ENCODE measurements at places on chromosomes 16 and 17.

DNA sequence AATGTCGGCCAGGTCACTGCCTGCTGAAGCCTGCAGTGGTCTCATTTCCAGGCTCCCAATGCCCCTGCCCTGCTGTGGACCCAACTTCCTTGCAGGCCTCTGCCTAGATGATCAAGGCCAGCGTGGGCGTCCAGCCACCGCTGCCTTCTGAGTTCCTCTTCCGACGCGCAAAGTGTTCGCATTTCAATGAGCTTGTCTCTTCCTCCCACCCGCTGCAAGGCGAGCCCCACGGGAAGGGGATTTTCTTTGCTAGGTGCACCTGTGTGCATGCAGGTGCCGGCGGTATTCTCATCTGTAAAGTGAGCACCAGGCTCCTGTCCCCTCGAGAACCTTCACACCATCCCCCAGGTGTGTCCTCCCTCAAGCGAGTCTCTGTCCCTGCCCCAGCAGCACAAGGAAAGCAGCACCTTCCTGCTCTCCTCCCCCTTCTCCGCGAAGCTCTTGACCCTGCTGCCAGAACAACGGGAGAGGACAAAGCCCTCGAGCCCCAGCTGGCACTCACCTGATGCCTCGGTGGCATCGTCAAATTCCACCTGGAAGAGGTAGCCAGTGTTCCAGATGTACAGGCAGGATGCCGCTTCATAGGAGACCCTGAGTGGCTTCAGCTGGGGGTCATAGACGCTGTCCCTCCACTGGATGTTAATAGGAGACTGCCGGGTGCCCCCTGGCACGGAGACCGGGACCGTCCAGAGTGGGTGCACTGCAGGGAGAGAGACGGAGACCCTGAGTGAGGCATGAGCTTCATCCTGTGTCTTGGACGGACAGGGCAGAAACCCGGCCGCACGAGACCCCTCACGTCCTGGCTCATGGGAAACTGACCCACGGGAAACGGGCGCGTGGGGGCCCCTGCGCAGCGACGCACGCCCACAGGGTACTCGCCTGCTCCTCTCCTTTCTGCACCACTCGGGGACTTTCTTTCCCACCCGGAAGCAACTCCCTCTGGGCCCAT, 9.8 kb downstream of the CA5A start:
- DNase-seq: no peak

GRCh38 chr17:52143542-52143941, 15.0 kb downstream of the CA10 start:
- peak; percentile 84 for DNase-seq

DNA sequence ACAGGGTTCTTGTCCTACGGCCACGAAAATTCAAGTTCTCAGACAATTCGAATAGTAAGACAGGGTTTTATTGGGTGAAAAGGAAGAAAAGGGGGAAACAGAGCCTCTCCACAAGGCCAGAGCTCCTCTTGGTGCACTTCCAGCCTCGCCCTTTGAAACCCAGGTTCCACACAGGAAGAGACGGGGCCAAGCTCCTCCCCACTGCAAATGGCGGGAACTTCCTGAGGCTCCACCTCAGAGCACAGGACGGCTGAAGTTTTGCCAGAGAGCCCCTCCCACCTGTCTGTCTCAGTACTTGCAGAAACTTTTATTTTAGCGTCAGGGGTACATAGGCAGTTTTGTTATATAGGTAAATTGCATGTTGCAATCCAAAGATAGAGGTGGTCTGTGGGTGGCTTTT, 165.7 kb upstream of the CDH8 start:
- DNase-seq: no peak

DNA sequence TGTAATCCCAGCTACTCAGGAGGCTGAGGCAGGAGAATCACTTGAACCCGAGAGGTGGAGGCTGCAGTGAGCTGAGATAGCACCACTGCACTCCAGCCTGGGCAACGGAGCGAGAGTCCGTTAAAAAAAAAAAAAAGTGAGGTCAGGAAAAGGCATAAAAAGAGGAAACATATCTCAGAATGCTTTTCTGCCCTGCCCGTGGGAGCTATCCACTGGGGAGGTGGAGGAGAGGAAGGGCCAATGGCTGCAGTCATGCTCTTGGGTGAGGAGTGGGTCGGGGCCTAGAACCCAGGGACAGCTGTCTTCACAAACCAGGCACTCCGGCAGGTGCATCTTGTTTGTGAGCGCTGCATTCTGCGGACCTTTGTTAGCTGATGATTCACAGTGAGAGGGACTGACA, 60.0 kb upstream of the CDC42EP4 start:
- no peak for DNase-seq

DNA sequence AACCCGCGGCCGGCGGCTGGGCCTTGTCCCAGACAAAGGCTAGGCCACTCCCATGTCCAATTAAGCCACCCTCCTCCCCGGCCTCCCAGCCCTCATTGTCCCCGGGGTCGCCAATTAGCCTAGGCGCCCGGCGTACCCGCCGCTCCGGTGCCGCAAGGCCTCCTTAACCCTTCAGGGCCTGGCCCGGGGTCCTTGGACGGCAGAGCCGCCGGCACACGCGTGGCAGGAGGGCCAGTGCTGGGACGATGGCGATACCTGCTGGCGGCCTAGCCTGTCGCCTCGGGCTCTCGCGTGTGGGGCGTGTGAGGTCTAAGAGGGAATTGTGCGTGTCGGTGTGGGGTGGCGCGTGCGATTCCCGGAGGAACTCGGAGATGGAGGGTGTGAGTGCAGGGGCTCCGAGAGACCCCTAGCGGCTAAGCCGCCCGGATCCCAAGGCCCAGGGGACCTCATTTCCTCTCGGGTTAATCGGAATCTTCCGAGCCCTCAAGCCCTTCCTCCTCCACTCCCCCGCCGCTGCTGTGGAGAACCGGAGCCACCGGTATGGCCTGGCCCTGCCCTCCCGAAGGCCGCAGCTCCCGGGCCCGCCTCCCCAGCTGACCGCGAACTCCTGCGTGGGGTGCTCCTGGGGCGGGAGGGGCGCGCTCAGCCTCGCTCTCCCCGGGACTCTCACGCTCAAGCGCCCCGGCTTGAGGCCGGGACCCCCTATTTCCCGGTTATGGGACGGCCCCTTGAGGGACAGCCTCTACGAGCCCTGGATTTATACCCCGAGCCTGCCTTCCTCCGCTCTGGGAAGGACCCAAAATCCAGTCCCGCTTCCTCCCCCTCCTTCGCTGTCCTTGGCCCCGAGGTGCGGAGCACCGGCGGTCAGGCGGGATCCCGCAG, 11.9 kb downstream of the TBX2 start:
- peak; percentile 79 for DNase-seq

DNA sequence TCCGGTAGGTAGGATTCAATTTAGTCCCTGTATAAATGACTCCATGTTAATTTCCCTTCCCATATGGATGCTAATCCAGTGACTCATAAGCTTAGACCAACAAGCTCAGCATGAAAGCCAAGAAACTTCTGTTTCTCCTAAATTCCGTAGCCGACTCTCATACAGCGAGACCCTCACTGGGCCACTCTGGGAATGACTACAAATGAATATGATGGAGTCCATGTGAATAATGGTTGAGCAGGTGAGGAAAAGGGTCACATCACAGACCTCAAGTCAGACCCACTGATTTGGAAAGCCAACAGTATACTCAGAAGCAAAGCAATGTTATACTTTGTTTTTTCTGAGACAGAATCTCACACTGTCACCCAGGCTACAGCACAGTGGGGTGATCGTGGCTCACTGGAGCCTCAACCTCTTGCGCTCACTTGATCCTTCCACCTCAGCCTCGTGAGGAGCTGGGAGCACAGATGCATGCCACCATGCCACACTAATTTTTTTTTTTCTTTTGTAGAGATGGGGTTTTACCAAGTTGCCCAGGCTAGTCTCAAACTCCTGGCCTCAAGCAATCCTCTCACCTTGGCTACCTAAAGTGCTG, 14.6 kb downstream of the RSL1D1 start:
- no peak for DNase-seq

- DNase-seq: peak; percentile 96
Measured at GRCh38 chr17:63478814-63479494, 2.1 kb downstream of the ACE start.

GRCh38 chr17:42475121-42475520, 16.4 kb downstream of the ATP6V0A1 start:
- no peak for DNase-seq

- peak; percentile 73 for DNase-seq
Measured at GRCh38 chr17:13114601-13115031, 96.8 kb upstream of the ELAC2 start.

DNA sequence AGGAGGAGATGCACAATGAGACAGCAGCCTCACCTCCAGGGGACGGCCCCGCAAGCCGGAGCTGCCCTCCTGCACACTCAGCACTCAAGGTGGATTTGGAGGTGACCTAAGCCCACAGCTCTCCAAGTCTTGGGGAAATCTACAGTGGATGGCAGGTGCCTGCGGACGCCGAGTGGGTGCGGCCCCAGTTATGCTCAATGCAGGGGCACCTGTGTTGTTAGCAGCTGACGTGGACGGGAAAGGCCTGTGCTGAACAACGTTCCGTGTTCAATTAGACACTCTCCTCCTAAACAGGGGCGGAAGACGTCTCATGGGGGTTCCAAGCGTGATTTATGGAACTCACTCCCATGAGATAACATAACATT, 22.0 kb upstream of the METRNL start:
- DNase-seq: no peak

GRCh38 chr17:70138291-70138865, 31.0 kb upstream of the KCNJ2 start:
- no peak for DNase-seq

DNA sequence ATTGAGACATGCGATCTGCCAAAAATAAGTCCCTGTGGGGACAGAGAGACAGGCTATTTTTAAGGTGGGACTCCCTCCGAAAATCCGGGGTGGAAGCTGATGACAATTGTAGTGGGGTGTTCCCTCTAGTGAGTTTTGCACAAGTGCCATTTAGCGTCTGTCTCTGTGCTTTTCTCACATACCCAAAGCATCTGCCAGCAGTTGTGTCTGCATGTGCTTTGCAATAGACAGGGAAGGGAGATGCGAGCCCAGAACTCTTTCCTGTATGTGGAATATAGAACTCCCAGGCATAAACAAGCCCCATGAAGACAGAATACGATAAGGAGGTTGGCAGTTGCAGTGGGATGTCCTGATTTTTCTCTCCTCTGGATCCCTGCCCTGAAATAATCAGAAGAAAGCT, 282.7 kb upstream of the XYLT1 start:
- DNase-seq: no peak

GRCh38 chr16:58284031-58284430, 10.8 kb downstream of the PRSS54 start:
- DNase-seq: no peak

- peak; percentile 67 for DNase-seq
Measured at GRCh38 chr17:40069751-40070708, 7.3 kb downstream of the THRA start.

- DNase-seq: no peak
Measured at GRCh38 chr16:64916051-64916450, 205.8 kb downstream of the CDH11 start.

DNA sequence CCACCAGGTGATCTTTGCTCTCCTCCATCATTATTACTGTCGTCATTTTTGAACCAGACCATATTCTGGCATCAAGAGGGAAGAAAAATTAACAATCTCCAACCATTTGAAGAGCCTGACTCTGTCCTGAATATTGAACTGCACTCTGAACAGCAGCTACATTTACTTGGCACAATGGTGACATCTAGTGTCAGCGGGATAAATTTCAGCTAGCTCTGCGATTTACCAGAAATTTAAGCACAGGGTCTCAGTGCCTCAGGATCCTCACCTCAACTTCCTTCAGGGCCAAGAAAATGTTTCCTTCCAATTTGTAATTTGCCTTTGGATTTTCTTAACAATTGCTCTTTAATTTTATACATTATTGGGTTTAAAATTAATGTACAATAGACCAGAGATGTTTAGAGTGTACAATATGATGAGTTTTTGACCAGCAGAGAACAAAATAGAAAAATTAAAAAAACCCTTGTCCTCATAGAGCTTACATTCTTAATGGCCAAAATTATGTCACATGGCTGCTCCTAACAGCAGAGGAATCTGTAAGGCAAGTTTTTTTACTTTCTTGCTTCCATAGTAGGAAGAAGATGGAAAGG, 10.7 kb upstream of the ZNF19 start:
- DNase-seq: peak; percentile 66

DNA sequence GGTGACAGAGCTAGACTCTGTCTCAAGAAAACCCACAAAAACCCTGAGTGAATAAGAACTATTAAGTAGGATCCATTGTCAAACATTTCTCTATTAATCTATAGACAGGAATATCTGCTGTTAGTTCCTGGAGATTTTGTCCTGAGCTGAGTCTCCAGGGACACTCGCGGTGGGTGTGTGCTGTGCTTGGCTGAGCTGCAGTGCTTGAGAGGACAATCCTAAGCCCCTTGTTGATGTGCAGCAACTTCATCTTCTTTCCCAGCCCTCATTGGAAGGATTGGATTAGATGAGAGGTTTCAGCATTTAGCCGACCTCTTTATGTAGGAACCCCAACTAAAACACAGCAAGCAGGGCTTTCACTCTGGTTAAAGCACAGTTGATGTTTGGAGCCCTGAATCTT, 33.3 kb downstream of the NDEL1 start:
- DNase-seq: peak; percentile 62

DNA sequence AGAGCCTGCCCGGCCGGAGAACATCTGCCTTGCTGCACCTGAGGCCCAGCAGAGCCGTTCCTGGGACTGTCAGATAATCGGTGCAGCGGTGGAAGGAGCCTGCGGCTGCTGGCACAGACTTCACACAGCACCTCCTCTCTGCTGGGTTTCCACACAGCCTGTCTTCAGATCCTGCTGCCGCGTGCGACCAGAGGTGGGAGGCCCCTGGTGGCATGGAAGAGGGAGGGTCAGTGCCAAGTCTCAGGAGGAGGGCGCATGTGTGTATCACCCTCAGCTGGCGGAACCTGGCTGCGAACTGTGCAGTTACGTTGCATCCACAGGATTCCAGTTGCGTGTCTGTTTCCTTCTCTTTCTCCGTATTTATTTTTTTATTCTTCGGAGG, 3.3 kb downstream of the CDK5R1 start:
- peak; percentile 84 for DNase-seq

DNA sequence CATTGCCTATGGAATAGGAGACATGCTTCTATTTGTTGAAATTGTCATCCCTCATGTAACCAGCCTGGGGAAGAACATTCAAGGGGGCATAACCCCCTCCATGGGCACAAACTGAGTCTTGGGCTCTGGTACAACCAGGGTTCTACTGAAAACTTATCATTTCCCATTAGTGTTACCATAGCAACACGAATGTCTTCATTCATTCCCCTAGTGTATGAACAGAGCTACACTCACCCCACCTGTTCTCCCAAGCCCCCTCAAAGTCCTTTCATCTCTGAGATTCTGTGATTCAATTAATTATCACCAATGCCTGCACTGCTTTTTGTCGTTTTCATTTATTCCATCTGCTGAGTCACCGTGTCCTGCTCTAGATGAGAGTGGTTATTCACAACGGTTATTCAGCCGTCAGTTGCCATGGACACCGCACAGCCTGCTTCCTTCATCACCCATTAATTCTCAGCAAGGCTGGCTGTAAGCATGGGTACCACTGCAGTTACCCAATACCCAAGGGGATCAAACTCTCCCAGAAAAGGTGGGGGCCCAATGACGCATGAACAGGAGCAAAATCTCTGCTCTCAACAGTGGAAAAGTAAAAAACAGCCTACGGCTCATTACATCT, 1.6 kb upstream of the GAST start:
- DNase-seq: no peak

GRCh38 chr16:14649816-14650215, 17.1 kb downstream of the BFAR start:
- DNase-seq: no peak

- no peak for DNase-seq
Measured at GRCh38 chr17:57444682-57445450, 188.5 kb downstream of the MSI2 start.
